Germinal center (tissue), 1 donor: ENCODE measurements at places on chromosomes 13 and 19.

- DNase-seq = no peak
Observed at GRCh38 chr13:51942189-51942588, 69.1 kb downstream of the ATP7B start.

GRCh38 chr19:15629003-15629880 is 11.5 kb upstream of the CYP4F3 start:
- peak; percentile 76 for DNase-seq

DNA sequence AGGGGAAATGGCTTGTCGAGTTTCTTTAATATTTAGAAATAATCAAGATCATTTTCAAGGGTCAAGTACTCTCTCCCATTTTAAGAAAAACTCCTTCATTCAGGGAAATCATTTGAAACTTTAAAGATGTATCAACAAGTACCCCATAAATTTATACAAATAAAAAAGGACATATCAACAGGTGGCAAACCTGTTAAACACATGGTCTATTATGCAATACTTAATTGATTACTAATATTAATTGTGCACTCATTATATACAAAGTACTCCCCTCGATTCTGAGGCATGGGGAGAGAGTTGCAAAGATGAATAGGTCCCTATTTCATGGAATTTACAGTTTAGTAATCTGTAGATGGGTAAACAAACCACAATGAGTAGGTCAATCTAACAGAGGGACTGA is 2.1 kb upstream of the LRCH1 start:
- no peak for DNase-seq

DNA sequence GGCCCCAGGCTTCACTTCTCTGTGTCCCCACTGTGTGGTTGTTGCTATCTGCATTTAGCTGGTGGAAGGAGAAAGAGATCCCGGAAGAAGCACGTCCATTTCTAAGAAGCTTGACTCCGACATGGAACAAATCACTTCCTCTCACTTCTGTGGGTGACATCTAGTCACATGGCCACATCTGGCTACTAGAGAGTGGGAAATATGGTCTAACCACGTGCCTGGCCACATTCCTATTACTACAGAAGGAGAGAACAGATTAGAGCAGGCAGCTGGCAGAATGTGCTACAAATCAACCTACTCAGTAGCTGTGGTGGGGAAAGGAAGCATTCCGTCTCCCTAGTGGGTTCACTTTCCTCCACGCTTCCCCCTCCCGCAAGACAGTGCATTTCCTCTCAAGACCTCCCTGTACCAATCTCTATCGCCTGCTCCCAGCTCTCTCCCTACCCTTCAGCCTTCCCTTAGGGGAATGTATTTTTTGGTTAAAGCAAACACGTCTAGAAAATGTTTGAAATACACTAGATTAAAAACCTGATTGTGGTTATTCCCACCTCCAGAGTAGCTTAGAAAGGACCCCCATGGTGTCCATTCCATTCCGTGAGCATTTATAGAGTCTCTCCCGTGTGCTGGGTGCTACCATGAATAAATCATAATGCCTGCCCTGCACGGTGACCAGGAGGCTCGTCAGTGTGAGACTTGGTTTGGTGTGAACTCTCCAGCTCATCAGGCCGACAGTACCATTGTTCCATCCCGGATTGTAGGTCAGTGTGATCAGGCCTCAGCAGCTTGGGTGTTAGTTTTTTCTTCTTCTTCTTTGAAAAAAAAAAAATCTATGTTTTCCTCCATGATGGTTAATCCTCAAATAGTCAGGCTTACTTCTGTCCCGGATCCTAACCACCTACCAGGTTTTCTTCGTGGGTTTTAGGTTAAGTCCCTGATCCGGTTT is 8.0 kb upstream of the AMER2 start:
- no peak for DNase-seq

DNA sequence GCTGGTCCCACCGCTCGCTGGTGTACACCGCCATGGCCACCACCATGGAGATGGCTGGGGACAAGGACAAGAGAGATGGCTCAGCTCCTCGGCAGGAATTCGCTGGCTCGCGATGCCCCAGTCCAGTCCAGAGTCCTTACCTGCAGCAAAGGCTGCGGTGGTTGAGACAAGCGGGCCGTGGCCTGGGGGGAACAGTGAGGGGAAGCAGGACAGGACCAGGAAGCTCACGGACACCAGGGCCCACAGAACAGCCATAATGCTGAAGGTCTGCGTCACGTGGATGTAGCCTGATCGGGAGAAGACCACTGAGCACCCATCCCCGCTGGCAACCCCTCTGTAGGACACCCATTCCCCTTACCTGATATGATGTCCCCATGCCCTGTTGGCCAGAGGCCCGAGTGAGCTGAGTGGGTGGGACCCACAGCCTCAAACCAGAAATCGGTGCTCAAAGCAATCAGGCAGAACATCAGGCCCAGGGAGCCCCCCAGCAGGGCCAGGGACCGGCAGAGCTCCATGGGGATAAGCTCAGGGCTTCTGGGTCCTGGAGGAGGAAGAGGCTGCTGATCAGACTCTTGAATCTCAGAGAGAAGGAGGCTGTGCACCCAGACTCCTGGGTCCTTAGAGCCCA is 319 bp downstream of the NKG7 start:
- no peak for DNase-seq

DNA sequence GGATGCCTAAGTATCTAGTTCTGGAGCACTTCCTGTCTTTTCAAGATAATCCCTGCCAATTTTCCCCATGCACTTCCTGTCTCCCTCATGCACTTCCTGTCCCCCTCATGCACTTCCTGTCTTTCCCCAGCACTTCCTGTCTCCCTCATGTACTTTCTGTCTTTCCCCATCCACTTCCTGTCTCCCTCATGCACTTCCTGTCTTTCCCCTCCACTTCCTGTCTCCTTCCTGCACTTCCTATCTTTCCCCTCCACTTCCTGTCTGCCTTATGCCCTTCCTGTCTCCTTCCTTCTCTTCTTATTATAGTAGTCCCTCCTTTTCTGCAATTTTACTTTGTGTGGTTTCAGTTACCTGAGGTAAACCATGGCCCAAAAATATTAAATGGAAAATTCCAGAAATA is 3.0 kb upstream of the TNNT1 start:
- no peak for DNase-seq

DNA sequence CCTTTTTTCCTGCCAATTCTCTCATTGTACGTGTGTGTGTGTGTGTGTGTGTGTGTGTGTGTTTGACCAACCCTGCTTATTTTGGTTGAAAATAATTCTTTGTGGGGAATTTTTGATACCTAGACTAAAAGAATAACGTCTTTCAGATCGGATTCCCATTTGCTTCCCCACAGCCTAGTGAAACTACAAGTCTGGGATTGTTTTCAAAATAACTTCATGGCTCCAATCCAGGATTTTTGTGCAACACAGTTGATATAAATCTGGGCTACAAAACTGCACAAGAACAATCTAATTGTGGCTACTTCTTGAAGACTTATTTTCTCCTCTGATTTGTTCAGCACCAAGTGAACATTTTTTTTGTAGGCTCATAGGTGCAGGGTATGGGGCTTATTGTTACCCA is 332.8 kb upstream of the MIR17HG start:
- DNase-seq = no peak

DNA sequence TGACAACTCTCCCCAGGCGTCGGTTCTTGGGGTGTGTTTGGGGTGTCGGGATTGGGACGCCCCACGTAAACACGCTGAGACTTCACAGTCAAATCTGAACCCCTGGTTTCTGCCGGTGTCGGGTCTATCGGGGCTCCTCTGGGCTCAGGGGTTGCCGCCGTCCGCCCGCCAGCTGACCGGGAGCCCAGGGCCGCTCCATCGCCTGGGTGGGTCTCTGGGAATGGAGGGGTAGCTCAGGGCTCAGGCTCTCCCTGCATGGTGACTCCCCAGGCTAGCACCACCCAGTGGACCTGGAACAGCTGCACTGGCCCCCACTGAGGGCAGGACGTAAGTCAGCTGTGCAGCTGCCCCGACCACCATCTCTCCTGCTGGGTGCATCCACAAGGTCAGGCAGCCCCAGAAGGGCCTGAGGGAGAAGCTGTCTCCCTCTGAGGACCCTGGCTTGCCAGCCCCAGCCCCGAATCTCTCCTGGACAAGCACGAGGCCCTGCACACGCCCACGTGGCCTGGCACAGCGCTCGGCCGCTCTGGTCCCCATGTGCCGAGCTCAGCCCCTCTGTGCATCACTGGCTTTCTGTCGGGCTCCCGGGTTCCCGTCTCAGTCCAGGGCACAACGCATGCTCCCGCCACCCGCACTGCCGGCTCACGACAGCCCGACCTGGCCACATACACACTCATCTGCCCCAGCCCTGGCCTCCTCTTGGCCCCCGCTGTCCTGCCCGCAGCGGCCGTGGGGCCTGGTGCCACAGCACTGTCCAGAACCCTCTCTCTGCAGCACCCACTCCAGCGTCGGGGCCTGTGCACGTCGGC is 6.1 kb downstream of the RNF126 start:
- DNase-seq = no peak

DNA sequence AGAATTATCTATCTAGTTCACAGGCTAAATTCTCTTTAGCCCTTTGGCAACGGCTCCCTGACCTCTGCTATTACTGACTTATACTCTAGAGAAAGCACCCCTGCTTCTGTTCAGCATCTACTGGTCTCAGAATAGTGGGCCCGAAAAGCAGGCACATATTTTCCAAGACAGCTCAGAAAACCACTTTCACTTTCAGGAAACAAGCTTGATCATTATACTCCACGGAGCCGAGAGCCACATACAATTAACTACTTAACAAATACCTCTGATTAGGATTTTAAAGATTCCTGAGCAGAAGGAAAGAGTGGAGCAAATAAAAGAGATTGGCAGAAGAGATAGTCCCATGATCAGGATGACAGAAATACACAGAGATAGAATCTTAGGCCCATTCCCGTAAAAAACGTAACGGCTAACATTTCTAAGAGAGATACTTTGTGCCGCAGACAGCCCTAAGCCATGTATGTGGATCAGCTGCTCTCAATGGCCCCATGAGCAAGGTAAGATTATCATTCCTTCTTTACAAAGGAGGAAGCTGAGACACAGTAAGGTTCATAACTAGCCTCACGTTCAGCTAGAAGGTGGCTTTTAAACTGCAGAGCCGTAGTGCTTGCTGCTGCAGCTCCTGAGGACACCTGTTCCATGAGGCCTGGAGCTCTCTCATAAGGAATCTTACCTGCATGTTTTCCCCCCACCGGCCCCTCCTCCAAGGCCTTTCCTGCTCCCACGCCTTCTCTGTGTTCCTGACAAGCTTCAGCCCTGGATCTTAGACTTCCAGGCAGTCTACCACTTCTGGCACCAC is 227.2 kb downstream of the FOXO1 start:
- DNase-seq = no peak

GRCh38 chr13:112067116-112067741 is at the start of gene SOX1:
SOX1 (plus strand) TSS chr13:112067149; CDS start chr13:112067659, 510 bp downstream.
- no peak for DNase-seq

GRCh38 chr13:113663934-113664333 is 3.1 kb upstream of the GRK1 start:
- DNase-seq = no peak

- DNase-seq = no peak
Observed at GRCh38 chr19:10144361-10144760, 24.7 kb upstream of the EIF3G start.

DNA sequence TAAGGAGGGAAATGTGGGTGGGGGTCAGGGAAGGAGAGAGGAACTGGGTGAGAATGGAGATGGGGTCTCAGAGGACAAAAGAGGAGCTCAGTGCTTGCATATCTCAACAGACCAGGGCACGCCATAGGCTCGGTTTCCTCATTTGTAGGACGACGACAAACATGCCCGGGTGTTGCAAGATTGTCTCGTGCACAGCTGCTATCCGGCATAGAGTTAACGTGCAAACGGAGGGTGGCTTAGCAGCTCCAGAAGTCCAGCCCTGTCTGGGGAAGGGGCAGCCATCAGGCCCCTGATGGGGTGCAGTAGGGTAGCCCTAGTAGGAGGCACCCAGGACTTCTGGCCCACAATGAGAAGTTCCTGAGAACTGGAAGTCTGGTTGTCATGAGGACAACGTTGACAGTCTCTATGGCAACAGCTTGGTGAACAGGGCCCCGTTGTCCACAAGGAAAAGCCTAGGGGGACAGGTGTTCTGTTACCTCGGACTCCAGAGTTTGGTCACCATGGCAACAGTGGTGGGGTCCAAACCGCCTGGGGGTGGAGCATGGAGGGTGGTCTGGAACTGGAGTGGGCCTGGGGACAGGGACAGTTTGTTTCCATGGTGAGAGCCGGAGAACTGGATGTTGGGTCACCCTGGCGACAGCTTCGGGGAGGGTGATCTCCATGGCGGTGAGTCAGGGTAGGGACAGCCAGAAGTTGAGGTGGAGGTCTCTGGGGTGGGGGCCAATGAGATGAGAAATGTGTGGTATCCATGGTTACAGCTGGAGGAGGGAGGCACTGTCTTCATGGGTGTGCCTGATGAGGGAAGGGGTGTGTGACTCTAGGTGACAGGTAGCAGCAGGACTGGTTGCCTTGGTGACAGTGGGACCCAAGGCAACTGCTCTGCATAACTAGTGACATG is 16.8 kb downstream of the TM6SF2 start:
- DNase-seq = no peak

DNA sequence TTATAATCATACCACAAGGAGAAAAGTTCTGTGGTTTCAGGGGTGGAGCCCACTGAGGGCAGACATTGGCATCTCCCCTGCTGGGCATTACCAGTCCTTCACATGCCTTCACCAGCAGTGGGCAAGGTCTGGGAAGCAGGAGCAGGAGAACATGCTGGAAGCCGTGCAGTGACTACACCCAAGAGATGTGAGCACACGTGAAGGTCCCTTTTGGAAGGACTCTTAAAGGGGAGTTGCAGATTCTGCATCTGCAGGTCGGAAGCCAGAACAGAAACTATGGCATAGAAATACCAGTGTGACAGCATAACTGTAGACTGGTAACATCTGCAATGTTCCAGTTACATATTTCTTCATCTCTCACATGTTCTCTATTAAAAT is 26.9 kb upstream of the KL start:
- no peak for DNase-seq

- no peak for DNase-seq
Observed at GRCh38 chr13:96068729-96069128, 15.5 kb upstream of the UGGT2 start.

DNA sequence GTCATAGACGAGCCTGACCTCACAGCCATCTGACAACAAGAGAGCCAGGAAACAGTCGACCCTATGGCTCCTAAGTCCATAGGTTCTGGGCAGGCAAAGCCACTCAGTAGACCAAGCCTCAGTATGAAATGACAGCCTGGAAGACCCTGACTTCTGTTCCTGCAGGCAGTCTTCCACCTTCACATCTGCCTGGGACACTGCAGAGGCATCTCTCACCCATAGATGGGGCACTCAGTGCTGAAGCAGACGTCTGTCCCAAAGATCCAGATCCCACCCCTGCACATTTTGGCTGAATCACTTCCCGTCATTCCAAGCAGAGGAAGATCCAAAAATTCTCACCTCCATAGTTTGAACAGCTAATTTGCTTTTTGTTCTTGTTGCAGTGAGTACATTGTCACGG is 139.3 kb upstream of the ZNF507 start:
- DNase-seq = no peak

GRCh38 chr13:97538203-97538602 is 104.2 kb downstream of the RAP2A start:
- DNase-seq = no peak

GRCh38 chr13:81393721-81394120 is 1052.8 kb upstream of the SPRY2 start:
- no peak for DNase-seq

GRCh38 chr19:14434543-14435319 is 1.6 kb downstream of the PKN1 start:
- DNase-seq = no peak
